ENCODE measurements at places on chromosomes 3 and 15.
A peak's percentile ranks its signal among the peaks of the same experiment; 100 is the strongest.

GRCh38 chr3:12905316-12906071, 64.1 kb upstream of the RPL32 start:
- no peak for DNase-seq

GRCh38 chr3:14177580-14178246, 688 bp downstream of the XPC start:
- no peak for DNase-seq

DNA sequence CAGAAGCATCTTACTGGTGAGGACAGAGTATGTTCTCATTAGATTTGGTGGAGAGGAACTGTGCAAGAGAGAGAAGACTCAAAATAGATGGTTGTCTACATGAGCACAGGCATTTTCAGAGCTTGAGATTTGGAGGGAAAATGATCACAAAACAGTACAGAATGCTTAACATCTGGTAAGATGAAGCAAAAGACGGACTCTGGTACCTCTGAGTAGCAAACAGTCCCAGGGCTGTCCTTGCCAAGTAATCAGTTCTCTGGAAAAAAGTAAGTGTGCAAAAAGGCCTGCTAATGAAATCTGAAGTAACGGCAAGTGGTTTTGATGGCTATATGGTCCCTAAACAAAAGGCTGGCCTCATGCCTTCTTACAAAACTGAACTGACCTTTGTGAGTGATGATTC, 414.2 kb downstream of the CNTN4 start:
- DNase-seq, result no peak

- peak; percentile 37 for DNase-seq
Observed at GRCh38 chr3:119098619-119099222, 47.2 kb upstream of the TEX55 start.

DNA sequence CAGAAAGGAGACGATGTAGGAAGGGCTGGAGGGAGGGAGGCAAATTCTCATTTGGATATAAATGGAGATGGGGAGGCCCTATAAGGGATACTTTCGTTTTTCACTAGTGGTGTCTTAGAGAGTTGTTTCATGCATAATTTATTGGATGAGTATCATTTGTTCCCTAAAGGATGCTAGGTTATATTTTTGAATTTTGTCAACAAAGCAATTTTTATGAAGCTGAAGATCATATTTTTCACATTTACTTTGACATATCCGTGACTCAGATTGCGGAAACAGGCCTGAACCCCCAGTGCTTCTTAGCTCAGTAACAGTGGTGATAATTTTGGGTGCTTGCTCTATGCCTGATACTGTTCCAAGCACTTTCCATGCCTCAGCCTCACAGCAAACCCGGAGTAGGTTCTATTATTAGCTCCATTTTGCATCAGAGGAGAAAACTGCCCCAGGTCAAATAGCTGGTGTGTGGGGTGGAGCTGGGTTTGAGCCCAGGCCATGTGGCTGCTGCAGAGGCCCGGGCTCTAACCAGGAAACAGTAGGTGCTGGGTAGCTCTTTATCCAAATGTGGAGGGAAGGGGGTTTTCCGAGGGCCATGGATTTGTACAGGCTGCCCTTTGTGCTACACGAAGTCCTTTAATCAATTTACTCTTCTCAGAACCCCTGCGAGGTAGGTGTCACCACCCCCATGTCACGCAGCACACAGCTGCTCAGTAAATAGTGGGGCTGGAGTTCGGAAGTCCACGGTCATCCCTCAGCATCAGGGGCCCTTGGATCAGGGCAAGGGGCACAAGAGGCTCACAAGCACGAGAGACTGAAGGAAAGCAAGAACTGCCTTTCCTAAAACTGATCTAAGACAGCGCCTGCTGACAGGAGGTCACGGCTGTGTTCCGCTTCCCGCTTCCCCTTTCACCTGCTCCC, 99.1 kb downstream of the SLC49A4 start:
- DNase-seq, result no peak

DNA sequence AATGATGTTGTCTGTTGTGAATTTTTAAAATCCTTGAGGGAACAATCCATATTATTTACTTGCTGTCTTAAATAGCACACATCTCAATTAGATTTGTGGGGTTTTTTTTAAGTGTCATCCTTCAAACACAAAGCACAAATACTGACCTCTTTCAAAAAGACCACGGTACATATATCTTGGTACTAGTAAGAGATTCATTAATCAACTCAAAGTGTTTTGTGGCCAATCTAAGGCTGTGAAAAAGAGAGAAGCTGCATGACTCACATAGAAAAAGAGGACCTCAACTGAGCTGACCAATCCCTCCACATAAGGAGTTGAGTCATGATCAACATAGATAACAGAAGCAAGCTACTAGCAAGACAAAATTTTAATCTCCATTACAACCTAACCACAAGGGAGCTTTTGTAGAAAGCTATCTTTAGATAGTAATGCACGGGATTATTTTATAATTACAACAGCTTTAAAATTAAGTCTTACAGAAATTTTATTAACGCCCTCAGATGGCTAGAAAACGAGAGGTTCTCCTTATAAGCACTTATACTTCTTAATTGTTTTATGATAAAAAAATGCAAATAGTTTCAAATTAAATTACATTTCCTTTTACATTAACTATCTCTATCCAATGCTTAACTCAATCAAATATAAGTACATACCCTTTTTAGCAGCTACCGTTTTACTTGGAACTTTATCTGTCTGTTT, 60.5 kb downstream of the TOP2B start:
- no peak for DNase-seq

DNA sequence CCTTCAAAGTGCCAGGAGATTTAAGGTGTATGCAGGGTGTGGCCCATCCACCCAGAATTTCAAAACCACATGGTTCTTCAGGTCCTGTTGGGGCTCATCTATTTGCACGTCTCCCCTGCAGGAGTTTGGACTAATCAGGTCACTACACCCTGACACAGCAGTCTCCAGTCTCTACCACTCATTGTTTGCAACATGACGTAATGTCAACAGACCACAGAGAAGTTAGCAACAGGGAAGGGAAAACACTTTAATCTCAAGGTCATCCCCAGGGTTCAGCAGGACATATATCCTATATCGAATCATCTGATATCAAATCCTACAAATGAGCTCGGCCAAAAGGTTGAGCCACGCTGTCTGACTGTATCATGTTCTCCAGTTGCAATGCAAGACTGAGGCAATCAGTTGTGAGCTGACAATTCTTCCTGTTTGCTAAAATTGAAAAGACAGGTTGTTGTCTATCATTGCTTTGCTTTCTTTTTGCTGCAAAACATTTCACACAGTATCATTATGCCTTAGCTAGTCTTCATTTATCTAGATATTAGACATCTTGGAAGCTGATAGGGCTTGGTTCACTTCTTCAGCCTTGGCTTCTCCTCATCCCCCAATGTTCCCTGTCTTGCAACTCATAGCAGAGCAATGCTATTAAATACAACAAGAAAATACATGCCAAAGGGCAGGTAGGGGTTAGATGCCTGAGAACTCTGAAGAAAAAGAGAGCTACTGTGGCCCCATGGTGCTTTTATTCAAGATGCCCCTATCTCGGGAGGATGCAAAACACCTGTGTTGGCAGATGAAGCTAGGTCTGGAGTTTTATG, 13.4 kb upstream of the LEKR1 start:
- DNase-seq, result no peak

DNA sequence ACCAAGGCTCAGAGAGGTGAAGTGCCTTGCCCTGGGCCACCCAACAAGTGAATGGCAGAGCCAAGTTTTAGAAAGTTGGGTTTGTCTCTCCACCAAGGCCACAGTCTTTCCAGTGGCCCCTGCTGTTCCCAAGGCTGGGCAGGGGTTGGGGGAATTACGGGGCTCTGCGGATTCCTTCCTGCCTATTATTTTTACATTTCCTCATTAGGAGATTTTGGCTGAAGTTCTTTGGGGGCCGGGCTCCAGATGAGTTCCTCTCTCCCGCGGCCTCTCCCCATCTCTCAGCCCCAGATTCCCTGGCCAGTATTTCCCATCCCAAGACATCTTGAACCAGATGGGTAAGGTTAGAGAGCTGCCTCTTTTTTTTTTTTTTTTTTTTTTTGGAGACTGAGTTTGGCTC, 44.0 kb upstream of the SMAD6 start:
- no peak for DNase-seq

GRCh38 chr15:29990954-29991353, 91.8 kb upstream of the GOLGA8J start:
- DNase-seq, result no peak

DNA sequence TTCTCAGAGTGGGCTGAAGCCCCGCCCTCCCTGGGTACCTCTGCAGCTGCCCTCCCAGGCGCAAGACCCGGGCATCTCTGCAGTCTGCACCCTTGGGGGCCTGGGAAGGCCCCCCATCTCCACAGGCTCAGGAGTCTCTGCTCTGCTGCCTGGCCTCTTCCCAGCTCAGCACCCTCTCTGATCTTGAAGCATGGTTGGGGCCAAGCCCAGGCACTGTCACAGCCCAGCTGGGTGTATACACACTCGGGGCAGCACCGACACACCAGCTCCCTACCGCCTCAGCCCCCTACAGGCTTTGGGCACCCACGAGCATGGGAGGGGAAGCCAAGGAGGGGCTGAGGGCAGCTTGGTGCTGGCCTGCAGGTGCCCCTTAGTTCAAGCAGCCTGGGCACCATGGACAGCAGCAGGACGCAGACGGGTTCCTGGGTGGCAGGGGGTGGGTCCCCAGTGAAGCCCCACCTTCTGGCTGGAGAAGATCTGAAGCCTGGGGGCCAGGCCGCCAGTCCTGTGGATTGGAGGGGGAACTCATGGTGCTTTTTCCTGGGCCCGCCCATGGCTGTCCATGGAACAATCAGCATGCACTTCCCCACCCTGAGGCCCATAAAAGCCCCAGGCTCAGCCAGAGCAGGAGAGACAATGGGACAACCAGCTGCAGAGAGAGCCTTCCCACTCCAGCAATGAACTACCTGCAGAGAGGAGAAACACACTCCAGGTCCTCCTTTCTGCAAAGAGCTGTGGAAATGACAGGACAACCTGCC, 170.6 kb downstream of the TJP1 start:
- DNase-seq, result no peak

DNA sequence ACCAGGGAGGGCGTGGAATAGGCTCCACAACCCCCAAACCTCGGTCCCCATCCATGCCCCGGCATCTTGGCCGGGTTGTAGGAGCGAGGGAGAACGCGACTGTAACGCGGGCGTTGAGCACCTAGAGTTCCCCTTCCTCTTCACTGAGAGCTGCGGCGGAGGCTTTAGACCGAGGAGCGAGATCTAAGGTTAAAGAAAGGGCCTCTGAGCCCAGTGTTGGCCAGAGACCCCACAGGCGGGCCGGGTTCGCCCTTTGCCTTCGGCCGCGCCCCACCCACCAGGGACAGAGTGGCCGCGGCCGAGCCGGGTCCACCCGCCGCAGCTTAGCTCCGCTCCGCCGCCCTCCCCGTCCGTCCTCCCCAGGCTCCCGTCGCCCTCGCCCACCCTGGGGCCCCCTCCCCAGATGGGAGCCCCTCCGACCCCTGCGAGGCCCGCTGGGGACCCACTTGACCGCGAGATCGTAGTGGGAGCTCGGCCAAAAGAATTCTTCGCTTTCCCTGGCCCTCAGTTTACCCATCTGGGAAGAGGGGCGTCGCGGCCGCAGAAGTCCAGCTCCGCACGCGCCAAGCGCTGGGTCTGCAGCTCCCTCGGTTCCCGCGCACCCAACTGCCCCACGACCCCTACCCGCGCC, 425 bp downstream of the ANPEP start:
- DNase-seq, result no peak

DNA sequence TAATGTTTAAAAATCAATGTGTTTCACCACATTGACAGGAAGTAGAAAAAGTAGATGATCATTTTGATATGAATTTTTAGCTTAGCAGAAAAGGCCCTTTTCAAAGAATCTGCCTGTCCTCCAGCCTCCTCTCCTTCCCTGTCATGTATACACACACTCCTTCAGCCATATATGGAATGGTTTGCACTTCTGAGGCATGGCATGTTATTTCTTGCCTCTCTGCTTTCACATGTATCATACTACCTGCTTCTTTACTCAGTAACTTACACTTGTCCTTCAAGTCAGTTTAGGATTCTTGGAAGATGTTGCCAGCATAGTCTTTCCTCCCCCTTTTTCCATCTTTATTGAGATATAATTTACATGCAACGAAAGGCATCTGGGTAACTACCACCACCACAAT, 79.0 kb downstream of the REC114 start:
- no peak for DNase-seq

GRCh38 chr15:42628761-42629160, 53.4 kb downstream of the STARD9 start:
- DNase-seq, result no peak

DNA sequence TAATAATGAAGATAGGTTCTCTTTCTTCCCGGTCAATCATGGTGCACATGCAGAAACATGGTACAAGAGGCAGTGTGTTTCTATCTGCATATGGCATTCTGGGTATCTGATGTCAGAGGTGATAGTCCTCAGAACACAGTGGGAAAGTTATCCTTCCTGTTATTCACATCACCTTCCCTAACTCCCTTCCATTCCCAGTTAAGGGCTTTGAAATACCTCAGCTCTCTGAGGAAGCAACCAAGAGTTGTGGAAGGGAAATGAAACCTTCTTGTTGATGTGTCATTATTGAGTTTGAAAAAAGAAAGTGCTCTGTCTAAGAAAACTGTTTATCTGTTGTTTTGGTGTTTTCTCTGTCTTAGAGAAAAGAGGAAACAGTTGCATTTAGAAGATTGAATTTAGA, 21.9 kb upstream of the P2RY13 start:
- no peak for DNase-seq

DNA sequence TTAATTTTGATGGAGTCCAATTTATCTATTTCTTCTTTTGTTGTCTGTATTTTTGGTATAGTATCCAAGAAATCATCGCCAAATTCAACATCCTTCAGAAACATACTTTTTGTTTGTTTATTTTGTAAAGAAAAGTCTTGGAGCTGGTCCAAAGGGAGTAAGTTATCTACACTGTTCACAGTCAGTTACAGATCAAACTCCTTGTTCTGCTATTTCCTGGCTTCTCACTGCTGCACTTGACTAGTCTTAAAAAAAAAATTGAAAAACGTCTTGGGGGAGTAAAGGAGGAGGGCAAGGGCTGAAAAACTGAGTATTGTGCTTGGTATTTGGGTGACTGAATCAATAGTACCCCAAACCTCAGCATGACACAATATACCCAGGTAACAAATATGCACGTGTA, 105.6 kb downstream of the NFKBIZ start:
- no peak for DNase-seq

- DNase-seq, result no peak
Observed at GRCh38 chr15:39976291-39977274, 42.7 kb downstream of the EIF2AK4 start.

DNA sequence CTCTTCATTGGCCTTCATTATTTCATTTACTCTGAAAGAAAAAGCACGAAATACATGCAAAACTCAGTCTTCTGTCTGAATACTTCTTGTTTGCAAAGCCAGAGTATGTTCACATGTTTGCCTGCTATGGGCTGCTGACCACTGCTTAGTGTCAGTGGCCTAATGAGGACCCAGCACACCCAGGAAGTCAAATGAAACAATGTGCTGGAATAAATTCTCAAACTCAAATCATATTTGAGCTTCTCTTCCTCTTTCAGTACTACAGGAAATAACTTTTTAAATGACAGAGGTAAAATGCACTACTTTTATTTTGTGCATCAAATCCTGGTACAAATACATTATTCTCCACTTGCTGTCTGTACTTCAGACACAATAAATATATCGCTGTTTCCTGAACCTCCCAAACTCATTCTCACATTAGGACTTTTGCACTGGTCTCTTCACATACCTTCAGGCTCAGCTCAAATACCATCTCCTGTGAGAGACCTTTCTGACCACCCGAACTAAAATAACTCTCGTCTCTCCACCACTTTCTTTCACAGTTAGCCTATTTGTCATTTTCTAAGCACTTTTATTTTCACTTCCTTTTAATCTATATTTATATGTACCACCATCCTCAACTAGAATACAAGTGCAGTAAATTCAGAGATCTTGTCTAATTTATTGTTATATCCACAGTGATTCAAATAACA, 176.8 kb downstream of the TUSC7 start:
- DNase-seq, result no peak

Measured in NCI-H460 (cell line).